Trophoblast cell (in vitro differentiated cells and primary cell): ENCODE measurements at places on chromosomes 4 and X.

DNA sequence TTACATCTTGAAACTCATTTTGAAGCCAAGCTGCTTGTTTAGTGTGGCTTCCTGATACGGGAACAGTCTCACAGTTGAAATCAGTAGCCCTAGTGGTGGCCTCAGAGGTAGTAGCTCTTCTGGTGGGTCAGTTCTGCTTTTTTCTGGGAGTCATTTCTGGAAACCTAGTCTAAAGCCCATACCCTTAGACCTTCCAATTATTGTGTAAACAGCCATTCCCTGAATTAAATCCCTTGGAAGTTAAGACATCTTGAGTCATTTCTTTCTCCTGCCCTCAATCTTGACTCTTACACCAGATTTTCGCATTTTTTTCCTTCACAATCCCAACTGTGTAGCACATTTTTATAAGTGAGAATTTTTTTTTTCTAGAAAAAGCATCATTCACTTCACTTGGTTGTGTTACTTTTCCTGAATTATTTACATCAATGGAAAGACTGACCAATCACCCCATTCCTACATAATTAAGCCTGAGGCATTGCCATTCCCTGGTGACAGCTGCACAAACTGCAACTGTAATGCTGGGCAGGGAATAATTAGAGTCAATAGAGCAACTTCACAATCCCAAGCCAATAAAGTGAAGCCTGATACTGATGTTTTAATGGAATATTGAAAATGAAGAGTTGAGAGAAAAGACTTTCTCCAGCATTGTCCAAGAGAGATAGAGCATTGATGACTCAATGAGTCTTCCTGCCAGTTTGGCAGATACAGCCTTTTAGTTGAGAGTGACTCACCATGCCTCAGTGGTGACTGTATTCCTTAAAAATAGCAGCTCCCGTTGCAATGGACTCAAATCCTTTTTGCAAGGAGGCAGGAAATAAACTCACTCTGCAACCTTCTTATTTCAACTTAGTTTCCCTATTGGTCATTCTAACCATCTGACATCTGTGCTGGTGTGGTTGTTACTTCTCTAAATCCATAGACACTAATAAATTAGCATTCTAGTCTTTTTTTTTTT is 13.0 kb upstream of the SEPSECS start:
- H3K4me3 ChIP-seq, result no peak overlapping the region
- peaks cover 16% of the 10 kb centered on the region for H3K4me1 ChIP-seq
- no peaks in the 10 kb centered on the region for H3K27me3 ChIP-seq
- DNase-seq, result peak; percentile 80

GRCh38 chr4:20086067-20086798 is 165.5 kb upstream of the SLIT2 start:
- no peak overlapping the region for H3K4me3 ChIP-seq
- no peaks in the 10 kb centered on the region for H3K36me3 ChIP-seq

DNA sequence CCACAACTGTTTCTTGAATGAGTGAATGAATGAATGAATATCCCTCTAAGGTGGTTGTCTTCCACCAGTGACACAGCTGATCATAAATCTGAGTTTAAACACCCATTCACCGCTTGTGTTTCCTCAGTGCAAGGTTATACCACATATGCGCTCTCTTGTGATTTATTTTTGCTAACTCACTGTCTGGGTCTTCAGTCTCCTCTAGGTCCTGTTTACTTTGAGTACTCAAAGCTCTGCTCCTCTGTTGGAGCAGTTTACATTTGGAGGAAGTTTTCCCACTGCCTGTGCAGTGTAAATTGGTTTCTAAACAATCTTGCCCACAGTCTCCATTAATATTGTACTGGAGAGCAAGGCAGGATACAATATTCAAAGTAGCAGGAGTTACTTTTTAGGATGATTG is 212.6 kb upstream of the JADE1 start:
- no peak for DNase-seq
- no peak overlapping the region for H3K4me3 ChIP-seq
- no peaks in the 10 kb centered on the region for H3K27me3 ChIP-seq
- peaks cover 15% of the 10 kb centered on the region for H3K4me1 ChIP-seq
- H3K27ac ChIP-seq, result no peak overlapping the region

DNA sequence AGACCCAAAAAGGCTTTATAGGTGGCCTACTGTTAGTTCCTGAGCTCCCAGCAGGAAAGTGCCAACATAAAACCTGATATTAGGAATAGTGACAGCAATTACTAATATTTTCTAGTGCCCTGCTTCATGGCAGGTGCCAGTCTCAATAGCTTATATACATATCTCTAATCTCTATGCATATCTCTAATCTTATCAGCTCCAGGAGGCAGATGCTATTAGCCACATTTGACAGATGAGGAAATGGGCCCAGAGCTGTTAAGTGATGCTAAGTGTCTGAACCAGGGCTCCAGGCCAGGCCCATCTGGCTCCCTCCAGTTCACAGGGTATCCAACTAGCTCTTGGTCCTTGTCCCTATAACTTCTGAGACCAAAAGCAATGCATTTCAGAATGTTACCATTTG is 142.5 kb downstream of the CHIC2 start:
- H3K4me3 ChIP-seq, result no peak overlapping the region
- peaks cover 16% of the 10 kb centered on the region for H3K4me1 ChIP-seq
- no peak overlapping the region for H3K27ac ChIP-seq
- no peaks in the 10 kb centered on the region for H3K36me3 ChIP-seq
- H3K27me3 ChIP-seq, result no peaks in the 10 kb centered on the region

DNA sequence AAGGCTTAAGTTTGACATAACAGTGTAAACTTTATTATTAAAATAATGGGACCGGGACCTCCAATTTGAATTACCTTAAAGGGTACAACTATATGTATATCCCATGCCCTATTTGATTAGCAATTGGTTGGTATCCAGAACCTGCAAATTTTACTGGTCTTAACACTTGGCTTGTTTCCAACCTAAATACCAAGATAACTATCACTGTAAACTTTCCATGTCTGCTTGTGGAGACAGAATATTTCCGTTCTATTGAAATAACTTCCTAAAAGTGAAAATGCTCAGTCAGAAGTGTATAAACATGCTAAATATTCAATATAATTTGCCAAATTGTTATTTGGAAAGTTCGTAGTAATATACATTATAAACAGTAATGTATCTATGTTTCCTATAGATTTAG is 154.0 kb downstream of the TMEM47 start:
- no peaks in the 10 kb centered on the region for H3K4me1 ChIP-seq
- H3K27me3 ChIP-seq, result no peaks in the 10 kb centered on the region
- no peak overlapping the region for H3K27ac ChIP-seq
- DNase-seq, result no peak
- H3K36me3 ChIP-seq, result no peaks in the 10 kb centered on the region
- no peak overlapping the region for H3K4me3 ChIP-seq

DNA sequence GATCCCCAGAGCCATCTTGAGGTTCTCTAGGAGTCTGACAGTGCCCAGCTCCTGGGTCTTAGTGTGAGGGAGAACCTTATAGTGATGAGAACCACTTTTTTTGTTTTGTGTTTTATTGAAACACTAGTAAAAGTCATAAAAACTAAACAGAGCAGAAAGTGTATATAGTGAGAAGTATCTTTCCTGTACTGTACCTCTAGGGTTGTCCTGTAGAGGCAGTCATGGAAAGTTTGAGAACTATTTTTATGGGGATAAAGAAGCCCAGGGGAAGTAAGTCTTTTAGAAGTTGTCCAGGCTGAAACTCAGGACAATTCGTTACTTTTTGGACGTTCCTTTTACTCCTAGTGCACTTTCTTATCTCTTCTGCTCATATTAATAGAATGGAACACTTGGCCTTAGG is 40.9 kb downstream of the ADH5 start:
- H3K36me3 ChIP-seq, result peaks cover 17% of the 10 kb centered on the region
- H3K4me1 ChIP-seq, result no peaks in the 10 kb centered on the region
- no peak overlapping the region for H3K4me3 ChIP-seq
- DNase-seq, result no peak

- peaks cover 16% of the 10 kb centered on the region for H3K36me3 ChIP-seq
- H3K27me3 ChIP-seq, result no peaks in the 10 kb centered on the region
- H3K4me1 ChIP-seq, result no peaks in the 10 kb centered on the region
- H3K27ac ChIP-seq, result no peak within 1 kb of the TSS
These were observed at the start of gene ARMCX2 for GRCh38 chrX:101659601-101660063. Gene ARMCX2, minus strand, starts transcription at chrX:101659850. Its CDS starts 2,262 bp downstream, at chrX:101657588.

GRCh38 chr4:3849140-3849539 is 83.0 kb downstream of the ADRA2C start:
- H3K36me3 ChIP-seq, result no peaks in the 10 kb centered on the region
- no peaks in the 10 kb centered on the region for H3K27me3 ChIP-seq
- H3K4me1 ChIP-seq, result no peaks in the 10 kb centered on the region
- no peak overlapping the region for H3K27ac ChIP-seq
- H3K4me3 ChIP-seq, result no peak overlapping the region
- no peak for DNase-seq

GRCh38 chrX:153494541-153495361 is at the start of gene BGN:
Gene BGN, plus strand, starts transcription at chrX:153494980. Its CDS starts 9,652 bp downstream, at chrX:153504632.
- H3K4me1 ChIP-seq, result no peaks in the 10 kb centered on the region
- H3K4me3 ChIP-seq, result no peak within 1 kb of the TSS
- no peak within 1 kb of the TSS for H3K27ac ChIP-seq
- peak; percentile 33 for DNase-seq
- H3K27me3 ChIP-seq, result no peaks in the 10 kb centered on the region
- H3K36me3 ChIP-seq, result no peaks in the 10 kb centered on the region

- H3K4me3 ChIP-seq, result no peak overlapping the region
- H3K4me1 ChIP-seq, result no peaks in the 10 kb centered on the region
- no peak for DNase-seq
- H3K36me3 ChIP-seq, result no peaks in the 10 kb centered on the region
These were observed 448 bp upstream of the TBC1D8B start for GRCh38 chrX:106802063-106802387.

DNA sequence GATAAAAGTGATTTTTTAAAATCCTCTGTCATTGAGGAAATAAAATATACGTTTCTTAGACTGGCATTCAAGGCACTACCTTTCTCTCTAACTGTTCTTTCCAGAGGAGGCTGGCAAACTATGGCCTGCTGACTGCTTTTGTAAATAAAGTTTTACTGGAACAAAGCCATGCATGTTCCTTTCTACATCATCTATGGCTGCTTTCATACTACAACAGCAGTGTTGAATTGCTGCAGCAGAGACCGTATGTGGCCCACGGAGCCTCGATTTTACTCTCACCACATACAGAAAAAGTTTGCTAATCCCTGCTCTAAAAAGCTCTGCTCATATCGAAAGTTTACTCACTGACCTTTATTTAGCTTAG is 20.2 kb downstream of the SETD7 start:
- no peaks in the 10 kb centered on the region for H3K4me1 ChIP-seq
- peaks cover 5% of the 10 kb centered on the region for H3K36me3 ChIP-seq
- H3K4me3 ChIP-seq, result no peak overlapping the region
- no peaks in the 10 kb centered on the region for H3K27me3 ChIP-seq
- no peak for DNase-seq

DNA sequence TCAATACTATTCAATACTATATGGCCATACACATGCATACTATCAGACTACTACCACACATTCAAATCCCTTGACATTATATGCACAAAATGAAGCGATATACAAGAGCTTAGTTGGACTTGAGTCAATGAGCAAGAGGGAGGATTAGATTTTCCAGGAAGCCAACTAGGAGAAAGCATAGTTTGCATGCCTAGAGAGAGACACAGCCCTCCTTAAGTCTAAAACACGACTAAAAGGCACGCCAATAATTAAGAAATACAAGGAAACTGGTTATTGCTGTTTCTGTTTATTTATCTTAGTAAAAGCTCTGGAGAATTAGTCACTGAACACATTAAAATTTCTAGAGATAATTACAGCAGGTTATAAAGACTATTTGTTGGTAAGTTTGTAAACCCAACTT is 21.8 kb downstream of the MBNL3 start:
- H3K27me3 ChIP-seq, result no peaks in the 10 kb centered on the region
- DNase-seq, result peak; percentile 77
- H3K4me1 ChIP-seq, result no peaks in the 10 kb centered on the region
- H3K27ac ChIP-seq, result no peak overlapping the region
- H3K36me3 ChIP-seq, result no peaks in the 10 kb centered on the region
- H3K4me3 ChIP-seq, result no peak overlapping the region
